ENCODE measurements at places on chromosomes 7 and 10. TPM values are rescaled to one million over a fixed set of nuclear protein-coding genes. Genes with fewer than 3 reads are reported as not detected.

- no peaks in the 10 kb centered on the region for H3K36me3 ChIP-seq
- H3K4me1 ChIP-seq, result peaks cover 11% of the 10 kb centered on the region
- H3K27me3 ChIP-seq, result no peaks in the 10 kb centered on the region
- no peak overlapping the region for H3K27ac ChIP-seq
- no peak for DNase-seq
These were observed 497.5 kb upstream of the ZMIZ1 start for GRCh38 chr10:78571286-78571685.

- no peak overlapping the region for H3K4me3 ChIP-seq
- H3K27me3 ChIP-seq, result no peaks in the 10 kb centered on the region
- DNase-seq, result peak; percentile 21
These were observed 219.2 kb upstream of the BMPER start for GRCh38 chr7:33685981-33686683.

The TRIM74 gene
- 0.36 TPM for total RNA-seq

DNA sequence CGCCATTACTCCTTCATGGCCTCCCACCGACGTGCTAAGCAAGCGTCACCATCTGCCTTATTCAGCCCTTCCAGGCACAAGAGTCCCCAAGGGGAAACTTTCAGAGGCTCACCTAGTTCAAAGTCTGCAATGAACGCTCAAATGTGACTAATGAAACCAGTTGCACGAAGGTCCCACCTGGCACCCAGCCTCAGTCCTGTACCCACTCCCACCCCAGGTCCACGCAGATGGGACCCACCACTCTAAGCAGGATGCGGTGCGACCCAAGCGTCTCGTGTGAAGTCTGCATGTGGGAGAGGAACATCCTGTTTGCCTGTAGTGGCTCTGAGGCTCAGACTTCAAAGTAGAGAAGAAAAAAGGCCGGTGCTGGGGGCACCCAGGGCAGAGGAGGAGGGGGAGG, 40.3 kb downstream of the RGS10 start:
- H3K27ac ChIP-seq, result no peak overlapping the region
- no peak overlapping the region for H3K4me3 ChIP-seq
- H3K36me3 ChIP-seq, result no peaks in the 10 kb centered on the region
- DNase-seq, result no peak
- no peaks in the 10 kb centered on the region for H3K27me3 ChIP-seq

The RHEB gene
- total RNA-seq, result 225 TPM

The CABCOCO1 gene
- total RNA-seq, result 0.28 TPM

GRCh38 chr10:99681553-99681952, 22.2 kb downstream of the ENTPD7 start:
- no peaks in the 10 kb centered on the region for H3K27me3 ChIP-seq
- H3K27ac ChIP-seq, result no peak overlapping the region
- DNase-seq, result no peak
- H3K4me1 ChIP-seq, result no peaks in the 10 kb centered on the region

The CAV1 gene
- total RNA-seq, result 0.19 TPM

DNA sequence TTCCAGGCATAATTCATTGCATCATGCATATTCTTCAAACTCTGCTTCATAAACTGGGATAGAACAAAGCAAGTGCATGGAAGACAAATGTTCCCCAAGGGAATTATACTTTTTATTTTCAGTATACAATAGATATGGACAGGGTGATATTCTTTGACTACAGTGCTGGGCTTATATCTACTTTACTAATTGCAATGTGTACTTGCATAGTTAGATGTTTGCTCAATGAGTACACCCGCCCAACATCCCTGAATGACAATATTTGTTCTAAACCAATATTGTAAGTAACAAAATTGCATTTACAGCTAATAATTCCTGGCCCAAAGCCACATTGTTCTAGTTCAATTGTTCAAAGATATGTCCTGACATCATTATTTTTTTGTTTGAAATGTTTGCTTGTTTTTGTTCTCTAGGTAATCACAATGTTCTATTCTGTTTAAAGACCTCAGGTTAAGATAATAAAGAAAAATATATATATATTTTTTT, 171.4 kb downstream of the PTN start:
- no peak for DNase-seq
- no peaks in the 10 kb centered on the region for H3K36me3 ChIP-seq
- no peak overlapping the region for H3K27ac ChIP-seq
- no peaks in the 10 kb centered on the region for H3K4me1 ChIP-seq
- no peak overlapping the region for H3K4me3 ChIP-seq

- no peak overlapping the region for H3K4me3 ChIP-seq
- H3K27me3 ChIP-seq, result no peaks in the 10 kb centered on the region
- no peak overlapping the region for H3K27ac ChIP-seq
- no peaks in the 10 kb centered on the region for H3K4me1 ChIP-seq
These were observed 81.4 kb downstream of the MALSU1 start for GRCh38 chr7:23380556-23380955.

DNA sequence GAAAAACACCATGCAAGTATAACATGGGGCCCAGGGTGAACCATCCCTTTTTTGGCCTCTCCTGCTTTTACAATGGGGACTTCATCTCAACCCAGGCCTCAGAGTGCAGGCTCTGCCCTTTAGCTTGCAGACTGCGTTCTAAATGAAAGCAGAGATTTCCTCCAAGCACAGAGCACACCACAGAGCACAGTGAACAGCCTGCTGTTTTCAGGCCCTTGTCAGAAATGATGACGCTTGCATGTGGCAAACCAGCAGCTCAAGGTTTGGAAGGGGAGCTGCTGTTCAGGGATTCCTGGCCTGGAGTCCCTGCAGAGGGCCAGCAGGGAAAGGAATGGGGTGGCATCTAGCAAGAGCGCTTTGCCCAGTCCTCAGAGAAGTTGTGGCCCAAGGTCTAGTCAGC, 167.3 kb upstream of the CDCA7L start:
- H3K4me3 ChIP-seq, result no peak overlapping the region
- no peaks in the 10 kb centered on the region for H3K4me1 ChIP-seq
- DNase-seq, result no peak
- no peaks in the 10 kb centered on the region for H3K36me3 ChIP-seq
- H3K27me3 ChIP-seq, result no peaks in the 10 kb centered on the region

The FAM25A gene
- not detected for total RNA-seq

All from neural progenitor cell (in vitro differentiated cells).